Tongue (tissue), 3 donors: ENCODE measurements at places on chromosomes 13 and 19.

DNA sequence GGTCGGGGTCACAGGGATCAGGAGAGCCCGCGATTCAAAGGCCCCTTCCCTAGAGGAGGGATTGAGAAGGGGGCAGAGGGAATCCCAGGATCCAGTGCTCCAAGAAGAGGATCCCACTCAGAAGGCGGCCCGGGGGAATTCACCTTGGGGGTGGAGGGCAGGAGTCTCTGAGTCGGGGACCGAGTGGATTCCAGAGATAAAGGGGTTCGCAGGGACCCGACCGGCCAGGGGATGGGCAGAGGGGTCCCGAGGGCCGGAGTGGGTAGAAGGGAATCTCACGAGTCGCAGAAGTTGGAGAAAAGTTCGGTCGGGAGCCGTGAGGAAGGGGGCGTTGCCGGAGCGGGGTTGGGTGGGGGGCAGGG is 261 bp downstream of the PRKD2 start:
- no peak for DNase-seq

- no peak for DNase-seq
Observed at GRCh38 chr13:97499181-97499580, 65.2 kb downstream of the RAP2A start.

DNA sequence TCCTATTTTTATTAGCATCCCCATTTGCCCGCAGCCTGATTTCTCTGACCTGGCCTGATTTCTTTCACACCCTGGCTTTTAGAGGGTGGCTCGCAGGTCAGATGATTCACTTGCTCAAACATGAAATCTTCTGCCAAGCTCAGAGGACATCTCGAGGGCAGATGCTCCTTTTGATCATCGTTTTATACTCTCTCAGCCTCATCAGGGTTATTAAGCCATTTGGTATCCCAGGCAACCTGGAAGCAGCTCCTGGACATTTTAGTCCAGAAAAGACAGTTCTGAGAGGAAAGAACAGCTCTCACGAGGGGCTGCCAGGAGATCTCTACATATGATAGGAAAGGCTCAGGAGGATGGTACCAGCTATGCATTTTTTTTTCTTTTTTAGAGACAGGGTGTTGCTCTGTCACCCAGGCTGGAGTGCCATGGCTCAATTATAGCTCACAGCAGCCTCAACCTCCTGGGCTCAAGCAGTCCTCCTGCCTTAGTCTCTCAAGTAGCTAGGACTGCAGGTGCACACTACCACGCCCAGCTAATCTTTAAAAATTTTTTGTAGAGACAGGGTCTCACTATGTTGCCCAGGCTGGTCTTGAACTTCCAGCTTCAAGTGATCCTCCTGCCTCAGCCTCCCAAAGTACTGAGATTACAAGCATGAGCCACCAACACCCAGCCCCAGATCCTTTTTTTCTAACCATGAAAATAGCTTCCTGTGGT is 165.4 kb downstream of the KATNAL1 start:
- DNase-seq = no peak

- no peak for DNase-seq
Observed at GRCh38 chr13:41157048-41157717, 24.6 kb upstream of the KBTBD6 start.

- peak; percentile 45 for DNase-seq
Observed at GRCh38 chr19:16040642-16041041, 35.7 kb upstream of the TPM4 start.

GRCh38 chr19:3403489-3404323 is 37.3 kb downstream of the NFIC start:
- DNase-seq = peak; percentile 95
